ENCODE measurements at places on chromosomes 5 and 9.

DNA sequence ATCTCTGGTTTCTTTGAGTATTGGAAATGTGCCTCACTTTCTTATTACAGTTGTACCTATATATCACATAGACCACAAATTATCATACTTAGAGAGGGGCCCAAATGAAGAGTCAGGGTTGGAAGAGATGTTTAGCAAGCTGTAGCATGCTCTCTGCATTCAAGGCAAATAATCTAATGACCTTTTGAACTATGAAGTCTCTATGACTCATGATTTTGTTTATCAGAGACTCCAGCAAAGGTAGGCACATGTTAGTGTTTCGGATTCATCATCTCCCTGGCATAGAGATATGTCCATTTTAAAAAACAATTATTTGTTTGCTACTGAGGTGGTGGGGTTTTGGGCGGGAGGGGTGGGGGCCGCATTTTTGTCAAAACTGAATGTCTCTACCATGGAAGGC is 2000.1 kb downstream of the EFNA5 start:
- no peak for DNase-seq

DNA sequence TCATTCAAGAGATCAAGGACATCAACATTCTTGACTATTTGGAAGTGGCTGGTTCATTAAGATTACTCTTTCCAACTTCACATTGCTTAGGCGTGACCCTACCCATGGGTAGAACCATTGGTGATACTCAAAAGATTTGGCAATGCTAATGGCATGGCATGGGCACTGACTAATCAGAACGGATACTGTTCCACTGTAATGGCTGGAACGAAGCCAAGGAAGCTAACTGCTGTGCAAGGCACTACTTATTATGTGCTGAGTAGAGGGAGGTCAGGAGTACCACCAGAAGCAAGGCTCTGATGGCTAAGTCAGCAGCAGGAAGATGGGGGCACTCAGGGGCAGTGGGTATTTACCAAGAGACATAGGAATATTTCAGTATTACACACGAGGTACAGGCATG is 31.9 kb downstream of the GNA14 start:
- no peak for DNase-seq

DNA sequence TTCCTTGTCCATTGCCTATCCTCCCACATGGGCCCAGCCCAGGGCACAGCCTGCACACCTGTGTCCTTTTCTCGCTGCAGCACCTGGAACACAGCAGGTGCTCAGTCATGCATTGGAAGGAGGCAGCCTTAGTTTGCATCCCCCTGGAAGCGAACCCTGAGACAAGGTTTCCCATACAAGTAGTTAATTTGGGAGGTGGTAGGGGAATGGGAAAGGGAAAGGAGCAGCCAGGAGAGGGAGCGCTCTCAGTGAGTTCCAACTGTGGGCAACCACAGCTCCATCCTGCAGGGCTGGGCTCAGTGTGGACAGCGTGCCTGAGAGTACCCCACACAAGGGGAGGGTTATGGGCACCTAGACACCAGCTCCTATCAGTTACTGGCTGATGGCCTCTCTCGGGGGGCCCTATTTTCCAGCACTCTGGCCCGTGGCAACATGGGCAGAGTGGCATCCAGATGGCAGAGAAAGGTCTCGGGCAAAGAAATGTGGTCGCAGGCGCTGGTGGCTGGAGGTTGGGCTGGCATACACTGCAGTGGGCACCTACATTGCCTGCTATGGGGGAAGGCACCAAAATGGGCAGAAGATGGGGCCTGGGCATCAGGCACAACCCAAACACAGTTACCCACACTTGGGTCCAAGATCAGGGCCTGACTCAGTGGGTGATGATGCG is 50.1 kb downstream of the TSPAN17 start:
- DNase-seq: no peak

- DNase-seq: no peak
Observed at GRCh38 chr5:179606071-179606909, 17.2 kb downstream of the HNRNPH1 start.

GRCh38 chr9:73773896-73774295 is 622.2 kb downstream of the ANXA1 start:
- no peak for DNase-seq
